ENCODE measurements at places on chromosomes 2 and 18. TPM values are rescaled to one million over a fixed set of nuclear protein-coding genes. Genes with fewer than 3 reads are reported as not detected.

MC2R gene
- total RNA-seq: not detected

MEP1B gene
- total RNA-seq: not detected

MRPL44 gene
- total RNA-seq: 47.6 TPM

PDCL3 gene
- total RNA-seq: 22.0 TPM

DYNC2LI1 gene
- 7.0 TPM for total RNA-seq

TP53I3 gene
- total RNA-seq: 33.1 TPM

C2orf92 gene
- 6.9 TPM for total RNA-seq

DNA sequence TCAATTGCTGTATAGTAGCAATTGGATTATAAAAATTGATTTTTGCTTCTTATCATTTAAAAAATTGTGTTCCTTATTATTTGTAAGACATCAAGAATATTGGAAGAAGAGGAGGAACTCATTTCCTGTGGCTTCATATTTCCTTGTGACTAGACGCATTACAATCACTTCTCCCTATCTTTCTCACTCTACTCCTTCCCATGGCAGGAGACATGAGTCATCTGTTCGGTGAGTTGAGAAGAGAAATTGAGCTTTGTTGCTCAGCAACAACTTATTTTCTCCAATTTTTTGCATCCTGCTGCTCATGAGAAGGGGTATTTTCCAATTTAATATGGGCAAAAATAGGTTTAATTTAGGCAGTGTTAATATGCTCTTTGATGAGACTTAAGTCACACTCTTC lies 1783.9 kb downstream of the SUCLG1 start:
- DNase-seq: no peak

DNA sequence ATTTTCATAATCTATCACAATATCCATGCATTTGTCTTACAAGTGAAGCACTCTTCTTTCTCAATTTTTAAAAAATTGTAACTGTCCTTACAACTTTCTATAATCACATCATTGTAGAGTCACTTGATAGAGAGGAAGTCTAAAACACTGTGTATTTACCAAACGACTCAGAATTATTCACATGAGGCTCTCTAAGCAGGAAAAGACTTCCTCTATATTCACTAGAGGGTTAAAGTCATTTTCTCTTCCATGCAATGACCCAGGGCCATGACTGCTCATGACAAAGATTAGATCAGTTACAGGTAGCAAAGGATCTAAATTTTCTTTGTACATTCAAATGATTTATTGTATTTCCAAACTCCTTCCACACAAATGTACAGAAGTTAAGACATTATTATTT lies 9.0 kb upstream of the SLC1A4 start:
- DNase-seq: no peak

DNA sequence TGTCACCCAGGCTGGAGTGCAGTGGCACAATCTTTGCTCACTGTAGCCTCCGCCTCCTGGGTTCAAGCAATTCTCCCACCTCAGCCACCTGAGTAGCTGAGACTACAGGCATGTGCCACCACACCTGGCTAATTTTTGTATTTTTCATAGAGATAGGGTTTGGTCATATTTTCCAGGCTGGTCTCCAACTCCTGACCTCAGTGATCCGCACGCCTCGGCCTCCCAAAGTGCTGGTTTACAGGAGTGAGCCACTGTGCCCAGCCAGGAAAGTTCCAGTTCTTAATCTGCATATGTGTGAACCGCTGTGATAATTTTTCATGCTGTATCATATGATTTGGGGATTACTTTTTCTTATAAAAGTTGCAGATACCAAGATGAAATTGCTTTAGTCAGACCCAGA lies 14.6 kb upstream of the PPP4R1 start:
- DNase-seq: no peak

DNA sequence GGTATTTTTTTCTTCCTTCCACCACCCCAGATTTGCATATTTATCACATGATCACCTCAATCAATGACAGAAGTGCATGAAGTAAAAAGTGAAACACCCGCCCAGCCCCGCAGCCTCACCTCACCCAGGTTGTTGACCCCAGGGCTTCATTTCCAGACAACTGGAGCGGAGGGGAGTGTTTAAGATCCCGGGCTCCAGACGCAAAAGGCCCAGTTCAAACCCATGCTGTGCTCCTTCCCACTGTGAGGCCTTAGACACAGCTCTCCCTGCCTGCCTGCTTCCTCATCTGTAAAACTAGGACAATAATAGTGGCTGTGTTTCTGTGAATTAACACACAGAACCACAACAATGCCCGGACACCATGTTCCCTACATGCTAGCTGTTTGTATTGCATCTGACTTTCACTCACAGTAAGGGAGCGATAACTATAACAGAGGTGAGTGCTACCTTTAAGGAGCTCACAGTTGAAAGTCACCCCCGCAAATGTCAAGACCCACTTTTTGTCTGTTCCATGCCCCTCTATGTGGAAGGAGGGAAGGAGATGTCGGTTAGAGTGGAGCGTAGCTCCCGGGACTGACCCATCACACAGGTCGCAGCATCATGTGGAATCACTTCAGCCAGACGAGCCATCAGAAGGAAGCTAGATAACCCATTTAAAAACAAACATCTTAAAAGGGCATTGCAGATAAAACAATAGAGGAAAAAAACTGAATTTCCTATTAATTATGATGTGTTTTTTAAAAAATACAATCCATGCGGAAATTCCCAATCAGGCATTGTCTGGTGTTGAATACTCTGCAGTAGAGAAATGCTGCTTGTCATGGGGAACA lies 77.5 kb upstream of the DAPL1 start:
- no peak for DNase-seq

GRCh38 chr18:7025194-7025593 lies 92.4 kb downstream of the LAMA1 start:
- no peak for DNase-seq

GRCh38 chr2:37738266-37738885 lies 66.9 kb upstream of the CDC42EP3 start:
- DNase-seq: no peak

GRCh38 chr2:187541086-187542085 lies 12.8 kb downstream of the TFPI start:
- DNase-seq: no peak

DNA sequence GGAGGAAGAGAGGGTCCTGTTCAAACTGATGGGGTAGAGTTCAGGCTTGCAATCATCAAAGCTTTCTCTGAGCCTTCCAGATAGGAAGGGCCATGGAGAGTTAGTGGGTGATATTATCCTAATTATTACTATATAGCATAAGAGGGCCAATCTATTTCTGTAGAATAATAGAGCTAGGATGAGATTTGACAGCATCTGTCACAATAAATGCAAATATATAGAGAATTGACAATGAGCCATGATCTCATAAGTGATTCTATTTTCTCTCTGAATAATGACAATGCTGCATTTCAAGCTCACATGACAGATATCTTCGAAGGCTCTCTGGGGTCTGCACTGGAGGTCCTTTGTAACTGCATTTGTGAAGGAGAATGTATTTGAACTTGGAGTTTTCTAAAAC lies 521.9 kb upstream of the CELF4 start:
- no peak for DNase-seq

- no peak for DNase-seq
These were observed 150.4 kb upstream of the CYRIA start for GRCh38 chr2:16816016-16816415.

DNA sequence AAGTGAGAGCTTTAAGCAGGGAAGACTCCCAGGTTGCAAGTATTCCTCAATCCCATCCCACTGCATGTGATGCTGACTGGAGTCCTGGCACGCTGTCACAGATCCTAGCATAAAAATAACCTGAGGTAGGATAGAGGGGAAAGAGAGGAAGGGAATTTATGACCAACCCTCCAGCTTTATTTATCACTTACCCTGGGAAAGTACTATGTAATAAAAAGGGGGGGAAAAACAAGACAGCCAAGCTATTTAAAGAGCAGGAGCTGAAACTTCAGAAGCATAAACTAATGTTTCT lies 122.2 kb downstream of the SLC8A1 start:
- no peak for DNase-seq

GRCh38 chr2:215447673-215448081 lies 11.8 kb upstream of the FN1 start:
- DNase-seq: no peak

DNA sequence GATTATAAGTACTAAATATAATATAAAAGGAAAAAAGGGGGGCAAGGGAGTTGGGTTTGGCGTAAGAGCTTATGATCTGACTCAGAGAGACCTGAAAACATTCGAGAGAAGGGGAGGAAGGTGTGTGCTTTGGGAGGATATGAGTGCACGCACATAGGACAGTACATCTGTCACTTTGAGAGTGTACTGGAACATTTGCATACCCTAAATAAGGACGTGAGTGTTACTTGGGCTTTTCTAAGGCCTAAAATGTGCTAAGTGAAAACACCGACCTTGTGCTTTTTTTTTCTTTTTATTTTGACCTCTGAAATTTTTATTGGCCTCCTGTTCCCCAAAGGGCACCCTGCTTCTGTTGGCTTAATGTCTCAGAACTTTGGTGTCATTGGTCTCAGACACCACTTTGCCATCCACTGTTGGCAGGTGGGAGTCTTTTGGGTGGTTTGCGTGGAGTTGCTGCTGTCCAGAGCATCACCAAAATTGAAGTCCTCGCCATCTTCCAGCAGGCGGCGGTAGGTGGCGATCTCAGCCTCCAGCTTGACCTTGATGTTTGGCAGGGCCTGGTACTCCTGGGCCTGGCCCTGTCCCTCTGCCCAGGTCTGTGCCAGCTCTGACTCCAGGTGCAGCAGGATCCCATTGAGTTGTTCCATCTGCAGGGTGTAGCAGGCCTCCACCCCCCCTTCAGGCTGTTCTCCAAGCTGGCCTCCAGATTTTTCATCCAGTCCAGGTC lies 57.7 kb downstream of the CD28 start:
- DNase-seq: peak; percentile 44

DNA sequence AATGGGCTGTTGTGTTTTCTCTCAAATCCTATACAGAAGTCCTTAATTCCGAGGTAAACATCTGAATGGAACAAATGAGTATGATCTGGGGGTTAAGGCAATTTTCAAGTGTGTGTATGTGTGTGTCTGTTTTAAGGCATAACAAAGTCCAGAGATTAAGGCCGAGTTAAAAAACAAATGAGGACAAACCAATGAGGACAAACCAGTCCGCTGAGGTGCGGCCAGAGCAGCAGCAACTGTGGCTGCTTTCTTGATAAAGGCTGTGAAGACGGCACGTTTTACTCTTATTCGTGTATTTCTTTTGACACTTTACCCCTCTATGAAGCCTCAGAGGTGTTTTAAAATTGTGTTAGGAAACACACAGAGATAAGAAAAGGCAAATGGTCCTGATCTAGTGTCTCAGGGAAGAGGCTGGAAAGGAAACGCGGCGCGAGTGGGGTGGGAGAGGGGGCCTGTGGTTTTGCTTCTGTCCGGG lies 495 bp upstream of the GULP1 start:
- no peak for DNase-seq

DNA sequence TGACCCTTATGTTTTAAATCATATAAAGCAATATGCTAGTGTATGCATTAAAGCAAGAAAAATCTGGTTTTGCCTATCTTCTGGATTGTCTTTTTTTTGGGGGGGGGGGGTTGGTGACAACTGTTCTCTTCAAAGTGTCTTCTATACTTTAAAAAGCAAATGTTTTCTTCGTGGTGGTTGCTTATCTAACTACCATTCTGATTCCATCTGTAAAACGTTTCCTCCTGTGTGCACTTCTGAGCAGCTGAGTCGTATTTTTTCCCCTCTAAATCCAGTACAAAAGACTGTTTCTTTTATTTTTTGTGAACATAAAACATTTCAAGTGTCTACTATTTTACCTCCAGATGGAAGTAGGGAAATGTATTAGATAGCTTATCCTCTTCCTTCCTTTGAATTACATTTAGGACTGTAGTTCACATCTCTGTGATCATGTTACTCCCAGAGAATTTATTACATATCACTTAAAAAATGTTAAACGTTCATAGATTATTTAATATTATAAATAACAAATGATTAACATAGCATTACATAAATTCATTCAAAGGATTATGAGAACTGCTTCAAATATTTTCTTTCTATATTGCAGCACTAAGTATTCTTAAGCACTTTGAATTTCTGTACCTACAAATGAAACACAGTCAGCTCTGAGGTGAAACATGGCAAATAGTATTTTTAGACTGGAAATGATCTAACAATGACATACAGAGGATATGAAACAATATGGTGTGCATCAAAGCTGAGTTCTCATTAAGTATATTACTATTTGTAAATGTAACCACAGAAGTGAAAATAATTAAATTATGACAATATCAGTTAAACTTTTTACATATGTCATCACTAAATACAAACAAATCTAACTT lies 56.4 kb downstream of the SCN3A start:
- no peak for DNase-seq

DNA sequence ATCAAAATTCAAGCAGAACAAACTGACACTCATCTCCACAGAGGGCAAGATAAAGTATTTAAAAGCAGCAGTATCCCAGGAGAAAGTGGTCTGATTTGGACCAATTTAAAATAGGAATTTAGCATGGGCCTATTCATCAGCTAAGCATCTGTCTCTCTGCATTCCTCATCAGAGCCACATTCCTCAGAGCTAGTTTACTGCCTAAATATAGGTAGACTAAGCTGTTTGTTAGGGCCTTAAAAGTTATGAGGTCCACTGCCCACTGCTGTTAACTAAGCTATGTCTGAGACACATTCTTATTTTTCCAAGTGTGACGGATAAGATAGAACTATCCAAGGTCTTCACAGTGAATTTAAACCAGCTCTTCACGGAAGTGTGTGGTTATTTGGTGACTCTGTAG lies 17.6 kb downstream of the NEB start:
- DNase-seq: no peak

GRCh38 chr2:130798472-130799218 lies 38.1 kb upstream of the ARHGEF4 start:
- DNase-seq: peak; percentile 65

DNA sequence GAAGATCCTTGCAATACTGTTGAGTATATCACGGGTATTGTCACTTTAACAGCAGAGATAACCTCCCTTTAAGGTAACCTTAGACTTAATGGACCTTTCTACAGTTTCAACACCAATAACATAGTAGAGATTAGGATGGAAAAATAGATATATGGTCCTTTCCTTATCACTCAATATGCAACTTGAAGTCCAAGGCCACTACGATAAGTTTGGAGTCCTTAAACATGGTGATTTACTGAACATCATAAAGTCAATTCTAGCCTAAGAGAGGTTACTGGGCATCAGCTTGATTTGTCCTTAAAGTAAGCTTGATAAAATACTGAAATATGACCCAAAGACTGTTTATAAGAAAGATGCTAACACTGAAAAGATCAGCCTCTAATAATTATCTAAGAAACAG lies 203.2 kb downstream of the STK39 start:
- no peak for DNase-seq
